ENCODE measurements at places on chromosomes 2 and 18.

GRCh38 chr18:13587001-13587400 is 139.4 kb downstream of the FAM210A start:
- H3K4me1 ChIP-seq, result peaks cover 21% of the 10 kb centered on the region
- no peak for DNase-seq
- H3K27me3 ChIP-seq, result no peaks in the 10 kb centered on the region
- H3K4me3 ChIP-seq, result no peak overlapping the region
- H3K36me3 ChIP-seq, result peaks cover 9% of the 10 kb centered on the region
- H3K27ac ChIP-seq, result no peak overlapping the region

DNA sequence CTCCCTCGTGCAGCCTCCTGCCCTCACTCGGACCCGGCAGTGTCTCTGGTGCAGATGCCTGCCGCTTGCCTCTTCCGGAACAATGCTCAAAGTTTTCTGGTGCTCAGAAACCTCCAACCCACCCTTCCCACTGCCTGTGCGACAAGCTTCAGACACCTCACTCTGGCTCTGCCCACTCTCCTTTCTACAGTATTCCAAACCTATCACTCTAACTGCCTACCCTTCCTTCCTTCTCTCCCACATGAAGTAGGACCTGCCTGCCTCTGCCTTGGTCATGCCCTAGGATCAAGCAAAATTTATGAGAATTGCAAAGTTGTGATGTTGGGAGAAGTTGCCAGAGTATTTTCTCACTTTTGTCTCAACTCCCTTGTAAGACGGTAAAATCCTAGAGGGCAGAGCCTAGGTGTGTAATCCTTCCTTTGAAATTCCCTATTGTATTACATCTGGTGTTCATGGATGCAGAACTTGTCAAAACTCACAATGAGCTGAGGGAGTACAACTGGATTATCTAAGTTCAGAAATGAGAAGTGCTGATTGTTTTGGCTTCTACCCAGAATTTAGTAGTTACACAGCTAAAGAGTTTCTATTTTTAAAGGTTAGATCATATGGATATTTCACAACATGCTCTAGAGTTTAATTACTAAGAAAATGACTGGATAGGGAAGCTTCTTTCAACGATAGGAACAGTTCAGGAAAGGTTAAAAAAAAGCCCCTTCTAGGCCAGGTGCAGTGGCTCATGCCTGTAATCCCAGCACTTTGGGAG is 7.2 kb downstream of the NPC1 start:
- H3K4me1 ChIP-seq, result peaks cover 10% of the 10 kb centered on the region
- H3K4me3 ChIP-seq, result no peak overlapping the region
- H3K36me3 ChIP-seq, result peaks cover 10% of the 10 kb centered on the region
- DNase-seq, result no peak
- no peaks in the 10 kb centered on the region for H3K27me3 ChIP-seq

- no peaks in the 10 kb centered on the region for H3K4me1 ChIP-seq
- no peaks in the 10 kb centered on the region for H3K27me3 ChIP-seq
- DNase-seq, result no peak
These were observed 23.8 kb downstream of the ANKAR start for GRCh38 chr2:189698020-189698887.

GRCh38 chr2:110800611-110801402 is 68.4 kb downstream of the ACOXL start:
- no peak overlapping the region for H3K27ac ChIP-seq
- no peak for DNase-seq
- no peaks in the 10 kb centered on the region for H3K4me1 ChIP-seq
- no peaks in the 10 kb centered on the region for H3K36me3 ChIP-seq

- peak; percentile 50 for DNase-seq
- H3K36me3 ChIP-seq, result no peaks in the 10 kb centered on the region
- H3K4me1 ChIP-seq, result peaks cover 9% of the 10 kb centered on the region
- no peaks in the 10 kb centered on the region for H3K27me3 ChIP-seq
- no peak overlapping the region for H3K4me3 ChIP-seq
- no peak overlapping the region for H3K27ac ChIP-seq
These were observed 61.6 kb downstream of the ST3GAL5 start for GRCh38 chr2:85826990-85827878.
